Spinal cord (tissue), 10 donors: ENCODE measurements at places on chromosomes 11 and 22. TPM values are rescaled to one million over a fixed set of nuclear protein-coding genes. Genes with fewer than 3 reads are reported as not detected.

The MFRP gene
- polyA plus RNA-seq, result 0.09 TPM

The TMPRSS5 gene
- 11.0 TPM for polyA plus RNA-seq

The ESRRA gene
- polyA plus RNA-seq, result 21.7 TPM

The POU2AF1 gene
- 0.27 TPM for polyA plus RNA-seq

The CDC42BPG gene
- polyA plus RNA-seq, result 0.43 TPM

The TIMM10 gene
- polyA plus RNA-seq, result 52.1 TPM

The CNTF gene
- polyA plus RNA-seq, result 0.98 TPM

The EXT2 gene
- polyA plus RNA-seq, result 57.1 TPM

The FAM180B gene
- 1.5 TPM for polyA plus RNA-seq

The KCTD17 gene
- polyA plus RNA-seq, result 84.2 TPM

GRCh38 chr11:34860518-34860917, 55.7 kb downstream of the APIP start:
- no peak for DNase-seq

- peak; percentile 7 for DNase-seq
Observed at GRCh38 chr11:59754494-59754858, 700 bp upstream of the STX3 start.

DNA sequence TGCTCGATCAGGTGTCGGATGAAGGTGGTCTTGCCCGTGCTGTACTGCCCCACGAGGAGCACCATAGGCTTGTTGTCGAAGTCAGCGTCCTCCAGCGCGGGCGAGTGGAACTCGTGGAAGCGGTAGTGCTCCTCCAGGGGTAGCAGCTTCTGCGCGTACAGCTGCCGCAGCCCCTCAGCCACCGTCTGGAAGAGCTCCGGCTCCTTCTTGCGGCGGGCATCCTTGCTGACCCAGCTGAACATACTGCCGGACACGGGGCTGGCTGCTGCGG, 263 bp downstream of the EHD1 start:
- no peak for DNase-seq

DNA sequence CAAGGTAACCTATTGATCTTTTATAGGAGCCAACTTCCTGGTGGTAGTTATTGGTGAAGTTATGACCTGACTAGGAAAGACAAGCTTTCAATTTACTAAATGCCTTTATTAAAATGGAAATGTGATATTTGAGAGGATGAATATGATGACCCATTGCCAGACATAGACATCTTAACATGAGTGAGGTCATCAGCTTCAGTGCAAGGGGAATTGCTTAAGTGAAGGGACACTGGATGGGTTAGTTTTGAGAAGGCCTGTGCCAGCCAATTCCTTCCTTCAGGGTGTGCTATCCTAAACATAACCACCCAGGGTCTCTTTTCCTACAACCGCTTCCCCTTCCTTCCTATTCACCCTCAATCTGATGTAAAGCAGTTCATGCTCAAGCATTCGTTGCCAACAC, 21.5 kb downstream of the NAV2 start:
- DNase-seq, result no peak

DNA sequence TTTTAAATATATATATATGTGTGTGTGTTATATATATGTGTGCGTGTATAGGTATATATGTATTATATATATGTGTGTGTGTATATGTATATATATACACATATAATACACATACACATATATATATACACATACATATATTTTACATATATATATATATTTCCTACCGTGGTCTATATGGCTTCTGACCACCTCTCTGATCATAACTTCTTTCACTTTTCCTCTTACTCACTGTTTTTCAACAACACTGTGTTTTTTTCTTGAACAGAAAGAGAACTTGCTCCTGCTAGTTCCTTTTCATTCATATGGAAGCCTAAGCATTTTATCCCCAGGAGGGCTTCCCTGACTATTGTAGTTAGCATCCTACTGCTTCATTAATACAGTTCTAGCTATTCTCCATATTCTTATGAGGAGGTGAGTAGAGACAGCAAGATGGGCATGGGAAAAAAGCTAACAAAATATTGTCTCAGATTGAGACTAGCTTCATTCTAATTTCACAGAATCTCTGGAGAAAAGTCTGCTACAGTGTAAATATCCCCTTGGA, 38.5 kb upstream of the CTSC start:
- no peak for DNase-seq

DNA sequence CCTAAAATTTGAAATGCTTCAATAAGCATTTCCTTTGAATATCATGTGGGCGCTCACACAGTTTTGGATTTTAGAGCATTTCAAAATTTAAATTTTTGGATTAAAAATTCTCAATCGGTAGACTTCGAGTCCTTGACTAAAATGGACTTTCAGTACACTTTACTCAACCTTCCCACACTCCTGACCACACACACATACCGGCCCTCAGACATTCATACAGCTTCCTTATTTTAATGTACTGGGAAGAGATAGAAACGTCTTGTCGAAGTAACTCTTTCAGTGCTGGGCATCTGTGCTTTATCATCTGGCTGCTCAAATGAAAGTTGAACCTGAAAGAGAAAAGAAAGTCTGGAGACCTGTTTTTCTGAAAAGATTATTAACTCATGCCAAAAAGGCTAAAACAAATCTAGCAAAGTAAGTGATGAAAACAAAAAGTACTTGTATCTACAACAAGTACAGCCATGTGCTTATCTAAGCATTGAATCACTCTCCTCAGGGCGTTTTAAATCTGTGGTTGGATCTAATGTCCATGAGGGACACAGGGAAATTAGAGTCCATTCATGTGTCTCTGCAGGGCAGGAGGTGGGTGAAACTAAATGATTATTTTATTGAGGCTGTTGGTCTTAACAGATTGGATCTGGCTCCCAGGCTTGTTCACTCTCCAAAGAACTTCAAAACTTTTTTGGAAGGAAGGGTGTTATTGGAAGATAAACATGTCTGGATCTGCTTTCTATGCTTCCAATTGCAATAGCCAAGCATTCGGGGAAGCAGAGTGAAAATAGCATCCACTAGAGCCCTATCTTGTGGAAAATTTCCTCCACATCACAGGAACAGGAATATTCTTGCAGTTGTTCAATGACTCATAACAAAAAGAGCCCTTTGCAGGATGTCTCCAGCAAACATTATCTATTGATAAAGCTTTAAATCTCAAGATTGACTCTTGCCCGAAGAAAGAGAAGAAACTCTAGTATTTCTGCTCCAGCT, 47.0 kb downstream of the CARD18 start:
- no peak for DNase-seq

- DNase-seq, result peak; percentile 12
Observed at GRCh38 chr11:26227301-26227746, 104.6 kb upstream of the ANO3 start.

DNA sequence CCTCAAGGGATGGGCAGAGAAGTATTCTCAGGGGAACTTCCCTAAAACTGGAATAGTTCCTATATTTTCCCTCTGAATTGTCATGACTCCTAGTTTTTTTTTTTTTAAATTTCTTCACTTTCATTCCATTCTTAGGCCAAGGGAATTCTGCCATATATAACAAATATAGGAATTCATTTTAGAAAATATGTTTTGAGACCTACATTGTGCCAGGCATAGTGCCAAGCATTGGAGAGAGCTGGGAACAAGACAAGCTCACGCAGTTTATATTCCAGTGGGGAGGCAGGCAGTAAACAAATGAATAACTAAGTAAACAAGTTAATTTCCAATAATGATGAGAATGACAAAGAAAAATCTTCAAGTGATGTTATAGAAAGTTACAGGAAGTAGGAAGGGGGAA, 2.6 kb upstream of the NPTXR start:
- DNase-seq, result no peak

DNA sequence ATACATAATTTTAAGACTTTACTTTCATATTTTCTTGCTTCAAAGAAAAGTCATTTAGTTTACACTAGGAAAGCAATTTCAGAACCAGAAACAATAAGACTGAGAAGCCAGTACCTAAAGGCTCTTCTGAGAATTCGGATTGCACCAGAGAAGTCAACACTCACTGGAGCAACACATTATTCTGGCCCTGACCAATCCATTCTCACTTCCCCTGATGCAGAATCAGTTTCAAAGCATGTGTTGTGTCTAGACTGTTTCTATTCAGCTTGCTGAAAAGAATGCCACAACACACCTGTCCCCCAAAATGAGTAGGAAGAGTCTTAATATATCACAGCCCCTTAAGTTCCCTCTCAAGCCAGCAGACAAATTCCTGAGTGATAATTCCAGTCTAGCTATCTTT, 1074.3 kb upstream of the TENM4 start:
- DNase-seq, result no peak

DNA sequence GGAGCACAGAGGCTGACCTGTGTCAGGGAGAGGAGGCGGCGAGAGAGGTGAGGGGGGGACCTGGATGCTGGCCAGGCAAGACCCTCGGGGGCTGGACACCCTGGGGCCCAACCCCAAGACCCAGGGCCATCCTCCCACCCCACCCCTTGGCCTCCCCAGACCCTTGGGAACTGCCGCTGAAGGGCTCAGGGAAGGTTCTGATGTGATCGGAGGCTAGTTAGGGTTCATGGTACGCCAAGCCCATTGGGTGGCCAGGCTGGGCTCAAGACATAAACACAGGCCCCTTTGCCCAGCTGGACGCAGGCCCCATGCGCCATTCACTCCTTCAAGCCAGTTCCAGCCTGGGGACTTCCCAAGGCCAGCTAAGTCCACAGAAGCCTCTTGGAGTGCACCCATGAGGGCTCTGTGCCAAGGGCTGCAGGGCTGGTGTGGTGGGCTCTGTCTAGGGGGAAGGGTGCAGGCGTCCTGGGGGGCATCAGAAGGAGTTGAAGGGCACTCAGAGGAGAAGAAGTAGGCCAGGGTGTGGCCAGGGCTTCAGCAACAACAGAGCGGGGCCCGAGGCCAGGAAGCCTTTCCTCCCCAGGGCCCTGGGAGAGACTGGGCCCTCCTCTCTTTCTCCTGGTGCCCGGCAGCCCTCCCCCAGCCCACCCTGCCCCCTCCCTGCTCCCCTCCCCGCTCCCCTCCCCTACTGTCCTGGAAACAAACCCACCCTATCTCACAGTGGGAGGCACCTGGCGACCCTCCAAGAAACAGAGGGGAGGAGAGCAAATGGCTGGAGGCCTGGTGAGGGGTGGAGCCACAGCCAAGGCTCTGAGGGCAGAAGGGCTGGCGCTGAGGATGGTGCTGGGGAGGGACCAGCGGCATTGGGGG, 12.9 kb downstream of the TSPAN32 start:
- peak; percentile 88 for DNase-seq

- DNase-seq, result no peak
Observed at GRCh38 chr11:22976146-22976545, 115.9 kb upstream of the CCDC179 start.

GRCh38 chr11:68191661-68192579, 21.2 kb downstream of the KMT5B start:
- DNase-seq, result no peak

- no peak for DNase-seq
Observed at GRCh38 chr11:2584812-2585565, 114.8 kb downstream of the KCNQ1OT1 start.

DNA sequence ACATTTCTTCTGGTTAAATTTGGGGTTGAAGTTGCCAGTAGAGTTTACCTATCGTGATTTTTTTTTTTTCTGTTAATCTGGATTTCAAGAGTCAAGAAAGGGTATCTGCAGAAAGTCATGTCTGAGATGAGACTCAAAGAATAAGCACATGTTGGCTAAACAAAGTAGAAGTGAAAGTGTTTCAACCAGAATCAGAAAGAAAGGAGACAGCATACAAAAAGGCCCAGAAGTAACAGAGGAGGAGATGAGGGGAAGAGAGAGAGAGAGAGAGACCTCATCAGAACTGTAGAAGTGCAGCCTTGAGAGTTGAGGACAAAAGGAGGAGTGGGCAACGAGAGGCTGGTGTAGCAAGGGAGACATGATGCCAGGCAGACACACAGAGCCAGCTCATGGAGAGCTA, 54.9 kb downstream of the SVIP start:
- no peak for DNase-seq

- no peak for DNase-seq
Observed at GRCh38 chr11:118341815-118342489, 553 bp downstream of the CD3D start.

DNA sequence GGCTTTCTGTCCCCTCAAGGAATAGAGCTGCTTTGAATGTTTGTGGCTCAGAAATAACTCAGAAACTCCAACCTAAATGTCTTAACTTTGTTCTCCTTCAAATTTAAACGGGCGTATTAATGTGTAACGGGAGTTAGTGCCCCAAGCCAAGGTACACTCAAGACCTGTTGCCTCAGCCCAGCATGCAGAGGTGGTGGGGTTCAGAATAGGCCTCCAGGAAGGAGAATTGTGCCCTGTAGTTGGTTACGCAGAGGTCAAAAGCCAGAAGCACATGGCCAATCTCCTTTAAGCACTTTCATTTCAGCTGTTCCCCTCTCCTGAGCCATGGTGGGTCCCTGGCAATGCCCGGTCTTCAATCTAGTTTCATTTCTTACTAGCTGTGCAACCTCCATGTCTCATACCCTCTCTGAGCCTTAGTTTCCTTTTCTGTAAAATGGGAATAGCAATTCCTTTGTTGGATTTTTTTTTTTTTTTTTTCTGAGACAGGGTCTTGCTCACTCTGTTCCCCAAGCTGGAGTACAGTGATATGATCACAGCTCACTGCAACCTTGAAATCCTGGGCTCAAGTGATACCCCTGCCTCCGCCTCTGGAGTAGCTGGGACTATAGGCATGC, 4.2 kb downstream of the HMOX1 start:
- no peak for DNase-seq

DNA sequence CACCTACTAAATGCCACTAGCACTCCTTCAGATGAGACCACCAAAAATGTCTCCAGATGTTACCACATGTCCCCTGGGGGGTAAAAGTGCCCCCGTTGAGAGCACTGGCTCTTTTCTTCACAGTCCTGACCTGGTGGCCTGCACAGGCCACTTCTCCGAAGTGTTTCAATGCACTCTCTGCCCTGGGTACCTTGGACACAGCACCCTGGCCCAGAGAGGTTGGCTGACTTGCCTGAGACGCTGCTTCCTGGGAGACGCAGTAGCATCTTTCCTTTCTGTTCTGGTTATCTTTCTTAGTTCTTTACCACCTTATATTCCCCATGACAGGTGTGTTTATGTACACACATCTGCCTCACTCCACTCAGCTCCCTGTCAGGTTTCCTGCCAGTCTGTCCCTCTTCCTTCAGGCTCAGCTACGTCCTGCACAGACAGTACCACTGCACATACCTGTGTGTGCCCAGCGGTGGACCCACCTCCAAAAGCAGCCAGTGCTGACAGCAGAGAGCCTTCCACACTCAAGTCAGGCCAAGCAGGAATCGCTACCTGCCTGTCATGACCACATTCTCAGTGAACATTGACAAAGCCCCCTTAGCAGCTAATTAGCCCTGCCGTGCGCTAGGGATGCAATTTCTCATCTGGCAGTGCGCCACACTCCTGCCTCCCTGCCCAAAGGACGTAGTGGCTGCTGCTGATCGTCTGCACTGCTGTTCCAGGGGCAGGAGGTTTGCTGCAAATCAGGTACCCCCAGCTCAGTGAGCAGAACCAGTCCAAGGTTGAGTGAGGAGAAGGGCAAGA, 39.0 kb downstream of the FAM83F start:
- DNase-seq, result no peak

DNA sequence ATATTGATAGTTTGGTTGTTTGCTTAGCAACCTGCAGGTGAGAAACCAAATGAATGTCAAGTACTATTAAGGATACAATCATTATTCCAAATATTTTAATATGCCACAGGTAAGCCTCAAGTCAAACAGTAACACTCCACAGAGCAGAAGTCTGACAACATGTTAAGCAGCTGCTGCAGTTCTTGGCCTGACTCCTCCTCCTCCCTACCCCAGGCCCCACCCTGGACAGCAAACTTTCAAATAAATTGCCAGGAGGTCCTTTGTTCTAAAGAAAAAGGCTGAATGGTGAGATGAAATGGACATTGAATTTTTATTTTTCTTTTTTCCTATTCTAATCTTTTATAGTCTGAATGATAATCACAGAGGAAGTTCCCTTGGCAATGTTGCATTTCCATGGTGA, 260.0 kb upstream of the POU2AF2 start:
- DNase-seq, result no peak

GRCh38 chr11:110447343-110447742, 17.6 kb downstream of the FDX1 start:
- DNase-seq, result no peak
